ENCODE measurements at places on chromosomes 1 and 21. TPM values are rescaled to one million over a fixed set of nuclear protein-coding genes. Genes with fewer than 3 reads are reported as not detected.

DNA sequence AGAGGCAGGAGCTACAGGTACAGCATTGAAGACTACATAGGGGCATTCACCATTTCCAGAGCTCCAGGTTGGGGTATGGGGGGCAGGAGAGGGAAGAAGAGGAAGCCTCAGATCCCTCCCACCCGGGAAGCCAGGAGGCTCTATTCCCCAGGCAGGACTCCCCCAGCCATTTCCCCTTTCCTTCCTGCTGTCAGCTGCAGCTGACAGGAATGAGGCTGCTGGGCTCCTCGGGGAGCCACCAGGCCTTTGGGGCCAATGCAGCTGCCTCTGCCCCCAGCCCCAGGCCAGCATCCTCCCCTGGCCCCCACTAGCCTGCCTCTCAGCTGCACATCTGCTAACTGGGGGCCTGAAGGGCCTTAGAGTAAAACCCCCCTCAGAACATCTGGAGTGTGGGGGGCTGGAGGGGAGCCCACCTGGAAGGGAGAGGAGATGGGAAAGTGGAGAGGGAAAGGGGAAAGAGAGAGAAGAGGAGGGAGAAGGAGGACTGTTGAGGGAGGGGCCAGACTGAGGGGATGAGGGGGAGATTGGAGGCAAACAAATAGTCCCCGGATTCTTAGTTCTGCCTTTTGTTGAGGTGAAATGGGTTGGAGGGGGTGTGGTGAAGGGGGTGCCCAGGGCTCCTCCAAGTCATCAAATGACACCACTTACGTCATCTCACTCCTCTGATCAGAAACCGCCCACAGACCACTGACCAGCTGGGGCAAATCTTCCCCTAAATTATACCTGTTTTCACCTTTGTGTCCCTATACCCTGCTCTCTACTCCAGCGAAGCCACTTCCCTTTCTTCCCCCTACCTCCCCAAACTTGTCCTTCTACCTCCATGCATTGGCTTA, 58.0 kb downstream of the LGR6 start:
- no peaks in the 10 kb centered on the region for H3K4me1 ChIP-seq
- no peak for DNase-seq
- H3K27ac ChIP-seq, result no peak overlapping the region
- no peaks in the 10 kb centered on the region for H3K36me3 ChIP-seq

DNA sequence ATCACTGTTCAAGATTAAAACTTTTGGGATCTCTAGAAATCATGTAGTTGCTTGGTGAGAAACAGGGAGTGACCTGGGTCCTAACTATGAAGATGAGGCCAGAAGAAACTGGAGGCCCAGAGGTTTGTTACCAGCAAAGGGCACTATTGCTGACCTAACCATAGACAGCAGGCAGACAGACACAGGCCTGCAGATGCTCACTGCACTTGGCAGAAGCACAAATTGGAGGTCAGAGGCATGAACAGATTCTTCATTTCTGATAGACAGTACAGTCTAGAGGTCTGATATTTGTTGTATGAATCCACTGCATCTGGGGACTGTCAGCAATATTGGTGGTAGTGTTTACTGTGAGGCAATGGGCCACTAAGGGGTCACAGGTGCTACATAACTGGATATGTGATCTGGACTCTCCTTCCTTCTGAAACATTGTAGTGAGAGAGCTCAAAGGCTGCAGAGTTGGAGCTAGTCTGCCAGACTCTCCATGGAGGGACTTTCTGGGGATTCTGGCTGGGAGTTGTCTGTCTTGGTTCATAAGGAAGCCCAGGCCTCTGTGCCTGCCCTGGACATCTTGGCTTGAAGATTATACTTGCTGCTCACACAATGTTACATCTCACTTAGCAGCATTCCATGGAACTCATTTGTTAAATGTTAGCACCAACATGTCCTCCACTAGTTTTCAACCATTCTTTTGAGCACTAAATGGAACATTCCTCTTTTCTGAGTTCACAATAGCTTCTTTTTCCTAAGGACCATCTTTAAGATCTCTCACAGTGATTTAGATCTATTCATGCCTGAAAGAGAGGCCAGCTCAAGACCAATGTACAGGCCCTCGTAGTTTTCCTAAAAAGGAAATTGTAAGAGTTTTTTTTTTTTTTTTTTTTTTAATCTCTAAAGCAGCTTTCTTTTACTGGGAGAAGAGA, 26.9 kb upstream of the CCN1 start:
- peaks cover 7% of the 10 kb centered on the region for H3K36me3 ChIP-seq
- H3K4me1 ChIP-seq, result no peaks in the 10 kb centered on the region
- DNase-seq, result no peak
- no peak overlapping the region for H3K4me3 ChIP-seq

DNA sequence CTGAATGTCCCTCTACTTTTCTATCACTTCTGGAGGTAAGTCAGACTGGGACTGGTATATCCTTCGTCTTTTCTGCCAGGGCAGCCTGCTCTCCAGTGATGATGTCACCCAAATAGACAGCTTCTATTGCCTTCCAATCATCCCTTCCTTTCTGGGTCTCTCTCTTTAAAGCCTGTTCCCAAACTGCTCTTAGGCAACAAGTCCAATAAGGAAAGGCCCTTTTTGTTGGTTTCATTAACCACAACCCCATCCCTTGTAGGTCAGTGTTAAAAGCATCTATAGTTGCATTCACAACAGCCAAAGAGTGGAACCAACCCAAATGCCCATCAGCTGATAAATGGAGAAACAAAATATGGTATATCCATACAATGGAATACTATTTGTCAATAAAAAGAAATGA, 114.4 kb downstream of the CNIH3 start:
- H3K4me1 ChIP-seq, result no peaks in the 10 kb centered on the region
- no peak overlapping the region for H3K27ac ChIP-seq
- no peak overlapping the region for H3K4me3 ChIP-seq
- H3K27me3 ChIP-seq, result no peaks in the 10 kb centered on the region

- peaks cover 11% of the 10 kb centered on the region for H3K27me3 ChIP-seq
- peaks cover 50% of the 10 kb centered on the region for H3K4me1 ChIP-seq
- peaks cover 7% of the 10 kb centered on the region for H3K36me3 ChIP-seq
- H3K4me3 ChIP-seq, result peak overlapping the region; percentile 98
- peak overlapping the region; percentile 100 for H3K27ac ChIP-seq
Observed at GRCh38 chr1:146035048-146035423, 13.5 kb upstream of the HJV start.

DNA sequence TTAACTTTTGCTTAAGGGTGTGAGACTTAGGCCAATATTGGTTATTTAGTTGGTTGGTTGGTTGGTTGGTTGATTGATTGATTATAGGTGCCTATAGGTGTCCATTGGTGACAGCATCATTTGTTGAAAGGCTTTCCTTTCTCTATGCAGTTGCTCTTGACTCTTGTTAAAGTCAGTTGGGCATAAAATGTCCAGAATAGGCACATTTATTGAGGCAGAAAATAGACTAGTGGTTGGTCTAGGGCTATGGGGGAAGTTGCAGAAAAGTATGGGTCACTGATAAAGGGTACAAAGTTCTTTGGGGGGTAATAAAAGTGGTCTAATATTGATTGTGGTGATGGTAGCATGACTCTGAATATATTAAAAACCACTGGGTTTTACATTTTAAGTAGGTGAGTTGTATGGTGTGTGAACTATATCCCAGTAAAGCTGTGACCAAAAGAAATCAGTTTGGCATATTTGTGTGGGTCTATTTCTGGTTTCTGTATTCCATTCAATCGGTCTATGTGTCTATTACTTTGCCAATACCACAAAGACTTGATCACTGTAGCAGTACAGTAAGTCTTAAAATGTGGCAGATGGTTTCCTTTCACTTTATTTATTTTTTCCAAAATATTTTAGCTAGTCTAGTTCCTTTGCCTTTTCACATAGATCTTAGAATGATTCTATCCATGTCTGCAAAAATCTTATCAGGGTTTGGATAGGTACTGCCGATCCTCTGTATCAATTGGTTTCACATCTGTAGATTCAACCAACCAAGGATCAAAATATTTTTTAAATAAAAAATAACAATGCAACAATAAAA, 63.0 kb downstream of the ATP1A1 start:
- peaks cover 29% of the 10 kb centered on the region for H3K27me3 ChIP-seq
- H3K4me1 ChIP-seq, result no peaks in the 10 kb centered on the region
- H3K4me3 ChIP-seq, result no peak overlapping the region
- no peak overlapping the region for H3K27ac ChIP-seq

DNA sequence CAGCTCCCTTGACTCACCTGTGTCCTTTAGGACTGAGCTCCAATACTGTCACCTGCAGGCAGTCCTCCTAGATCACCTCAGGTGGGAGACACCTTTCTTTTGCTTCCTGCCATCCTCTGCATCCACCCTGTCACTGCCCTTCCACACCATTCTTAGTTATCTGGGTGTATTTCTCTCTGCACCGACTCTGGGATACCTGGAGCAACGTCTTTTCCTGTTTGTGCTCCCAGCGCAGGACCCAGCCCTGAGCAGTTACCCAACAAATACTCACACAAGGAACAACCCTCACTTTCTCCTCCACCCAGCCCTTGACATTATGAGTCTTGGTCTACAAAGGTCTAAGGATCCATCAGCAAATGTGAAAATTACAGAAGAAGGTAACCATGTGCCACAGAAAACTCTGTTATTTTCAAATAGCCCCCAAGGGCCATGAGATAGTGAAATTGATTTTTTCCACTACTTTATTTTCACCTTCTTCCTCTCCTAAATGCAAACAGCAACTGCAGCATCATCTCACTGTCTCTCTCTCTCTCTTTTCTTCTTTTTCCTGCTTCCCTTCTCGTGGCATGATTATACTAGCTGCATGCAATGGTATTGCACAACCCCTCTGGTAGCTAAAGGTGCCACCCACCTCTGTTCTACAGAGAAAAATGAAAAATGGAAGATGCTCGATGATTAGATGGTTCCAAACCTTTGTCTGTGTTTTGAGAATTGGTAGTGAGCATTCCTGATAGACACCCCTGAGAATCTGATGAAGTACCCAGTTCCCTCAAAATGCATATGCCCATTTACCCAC, 89.0 kb downstream of the MIS18A start:
- H3K4me3 ChIP-seq, result no peak overlapping the region
- peaks cover 13% of the 10 kb centered on the region for H3K27me3 ChIP-seq
- no peak for DNase-seq
- H3K36me3 ChIP-seq, result no peaks in the 10 kb centered on the region
- H3K27ac ChIP-seq, result no peak overlapping the region

The DOCK7 gene
- polyA plus RNA-seq, result 4.4 TPM

The GUCA2A gene
- not detected for polyA plus RNA-seq
